Stromal cell of bone marrow (primary cell): ENCODE measurements at places on chromosomes 13 and 19.
A peak's percentile ranks its signal among the peaks of the same experiment; 100 is the strongest.

DNA sequence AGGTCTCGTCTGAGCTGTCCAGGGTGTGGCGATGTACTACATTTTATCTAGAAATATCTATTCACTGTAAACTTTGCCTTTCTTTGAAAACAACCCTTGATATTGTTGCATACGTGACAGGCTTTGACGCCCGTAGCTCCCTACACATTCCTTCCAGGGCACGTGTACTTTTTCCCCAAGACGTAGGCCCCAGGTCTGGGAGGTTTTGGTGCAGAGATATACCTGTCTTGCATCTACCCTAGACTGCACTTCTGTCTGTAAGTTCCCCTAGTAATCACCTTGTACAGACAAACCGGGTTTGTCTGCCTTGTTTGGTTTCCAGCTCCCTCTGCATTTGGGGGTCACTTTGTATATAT, 69.2 kb downstream of the ERICH6B start:
- DNase-seq, result no peak

- no peak for DNase-seq
Observed at GRCh38 chr13:28357911-28358433, 137.0 kb downstream of the FLT1 start.

DNA sequence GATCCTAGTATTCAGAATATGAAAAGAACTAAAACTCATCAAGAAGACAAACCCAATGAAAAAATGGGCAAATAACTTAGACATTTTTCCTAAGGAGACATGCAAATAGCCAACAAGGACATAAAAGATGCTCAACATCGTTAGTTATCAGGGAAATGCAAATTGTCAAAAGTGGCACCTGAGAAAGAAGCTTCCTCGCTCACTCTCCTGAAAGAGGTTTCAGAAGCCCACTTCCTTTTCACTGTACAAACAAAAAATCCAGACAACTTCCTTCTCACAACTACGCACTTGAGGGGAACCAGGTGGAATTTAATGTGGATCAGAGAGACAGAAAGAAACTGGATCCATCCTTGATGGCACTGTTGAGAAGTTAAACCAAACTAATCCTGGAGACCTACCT, 41.5 kb downstream of the KLF12 start:
- no peak for DNase-seq

DNA sequence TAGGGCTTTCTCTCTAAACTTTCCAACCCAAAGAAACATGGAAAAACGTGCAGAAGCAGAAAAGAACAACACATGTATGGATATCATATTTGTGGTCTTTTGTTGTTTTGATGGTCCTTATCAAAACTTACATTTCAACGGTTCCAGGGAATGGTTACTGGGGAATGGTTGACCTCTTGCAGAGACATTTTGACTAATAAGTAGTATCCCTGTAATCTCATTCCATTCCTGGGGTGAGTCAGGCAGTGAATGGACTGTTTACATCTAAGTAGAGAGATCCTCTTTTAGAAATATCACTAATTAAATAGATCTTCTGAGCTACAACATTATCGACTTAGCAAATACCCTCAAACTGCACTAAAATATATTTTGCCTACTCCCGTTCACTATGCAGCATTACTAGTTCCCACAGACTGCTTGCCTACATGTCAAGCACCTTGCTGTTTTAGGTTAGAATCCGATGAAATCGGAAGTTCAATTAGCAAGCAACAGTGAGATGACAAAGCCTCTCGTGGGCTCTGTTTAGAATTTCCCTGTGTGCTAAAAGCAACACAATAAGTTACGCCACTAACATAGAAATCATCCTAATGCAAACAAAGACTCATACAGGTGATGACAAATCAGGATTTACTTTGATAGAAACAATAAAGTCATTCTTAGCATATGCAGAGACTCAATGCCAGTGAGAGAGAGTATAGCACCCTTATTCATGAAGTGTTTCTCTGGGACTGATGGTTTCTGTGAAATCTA, 797.7 kb upstream of the ARGLU1 start:
- DNase-seq, result no peak

DNA sequence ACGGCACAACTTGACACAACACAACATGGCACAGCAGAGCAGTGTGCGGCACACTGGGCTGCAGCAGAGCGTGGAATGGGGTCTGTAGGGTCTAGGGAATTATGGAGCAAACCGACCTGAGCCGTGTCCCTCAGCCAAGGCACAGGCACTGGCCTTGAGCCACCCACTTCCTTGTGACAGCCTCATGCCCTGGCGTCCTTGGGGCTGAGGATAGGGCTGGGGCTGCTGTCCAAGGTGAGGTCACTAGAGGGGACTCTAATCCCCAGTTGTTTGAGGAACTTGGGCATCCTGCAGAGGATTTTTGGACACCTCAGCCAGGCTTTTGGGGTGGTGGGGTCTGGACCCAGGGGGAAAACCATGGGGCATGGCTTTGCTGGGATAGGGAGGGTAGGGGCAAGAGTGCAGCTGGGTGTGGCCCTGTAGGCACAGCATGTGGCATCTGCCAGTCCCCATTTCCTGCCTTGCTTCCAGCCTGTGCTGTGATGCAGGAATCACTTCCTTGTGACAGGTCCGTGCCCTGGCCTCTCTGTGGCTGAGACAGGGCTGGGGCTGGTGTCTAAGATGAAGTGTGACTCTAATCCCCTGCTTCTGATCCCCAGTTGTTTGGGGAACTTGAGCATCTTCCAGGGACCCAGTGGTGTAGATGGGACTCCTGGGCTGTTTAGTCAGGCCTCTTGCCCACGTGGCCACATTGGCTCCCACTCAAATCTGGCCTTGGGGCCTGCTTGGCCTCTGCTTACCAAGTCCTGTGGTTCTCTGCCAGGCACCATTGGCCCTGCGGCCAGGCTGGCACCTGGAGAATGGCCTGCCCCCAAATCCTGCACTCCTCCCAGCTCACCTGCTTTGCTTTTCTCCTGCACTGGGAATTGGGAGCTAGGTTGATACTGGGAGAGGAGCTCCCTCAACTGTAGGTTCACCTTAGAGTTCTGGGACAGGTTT, 78.5 kb downstream of the SCGB2B2 start:
- no peak for DNase-seq

DNA sequence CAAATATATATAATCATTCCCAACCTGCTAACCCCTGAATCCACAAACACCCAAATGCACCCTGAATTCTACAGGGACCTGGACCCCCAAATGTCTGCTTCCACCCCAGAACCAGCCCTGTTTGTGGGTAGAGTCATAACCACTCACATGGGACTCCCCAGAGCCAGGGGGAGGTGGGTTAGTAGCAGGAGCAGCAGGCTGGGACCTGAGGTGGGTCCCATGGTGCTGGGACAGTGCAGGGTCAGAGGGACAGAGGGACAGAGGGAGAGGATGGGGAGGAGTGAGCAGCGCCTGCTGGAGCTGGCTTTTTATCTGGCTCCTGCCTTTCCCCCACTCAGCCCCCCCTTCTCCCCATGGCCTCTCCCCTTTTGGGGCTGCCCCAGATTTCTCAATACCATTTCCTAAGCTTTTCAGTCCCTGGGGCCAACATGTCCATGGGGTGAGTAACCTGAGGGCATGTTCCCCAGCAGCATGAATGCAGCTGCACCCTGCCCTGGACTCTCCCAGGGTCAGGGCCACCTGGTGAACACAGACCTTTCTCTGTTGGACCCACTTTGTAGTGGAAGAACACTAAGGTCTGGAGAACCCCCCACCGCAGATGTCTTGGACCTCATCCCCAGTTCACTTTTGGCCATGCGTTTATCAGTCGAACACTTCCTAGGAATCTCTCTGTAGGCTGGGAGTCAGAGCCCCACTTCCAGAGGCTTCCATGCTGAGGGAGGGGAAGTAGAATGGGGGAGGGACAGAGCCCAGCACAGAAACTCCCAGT, at the start of gene C3:
Gene C3, minus strand, starts transcription at position 282 of the 769 bp plus-strand sequence. Its CDS starts 61 bp downstream, at position 221.
- DNase-seq, result peak; percentile 67

DNA sequence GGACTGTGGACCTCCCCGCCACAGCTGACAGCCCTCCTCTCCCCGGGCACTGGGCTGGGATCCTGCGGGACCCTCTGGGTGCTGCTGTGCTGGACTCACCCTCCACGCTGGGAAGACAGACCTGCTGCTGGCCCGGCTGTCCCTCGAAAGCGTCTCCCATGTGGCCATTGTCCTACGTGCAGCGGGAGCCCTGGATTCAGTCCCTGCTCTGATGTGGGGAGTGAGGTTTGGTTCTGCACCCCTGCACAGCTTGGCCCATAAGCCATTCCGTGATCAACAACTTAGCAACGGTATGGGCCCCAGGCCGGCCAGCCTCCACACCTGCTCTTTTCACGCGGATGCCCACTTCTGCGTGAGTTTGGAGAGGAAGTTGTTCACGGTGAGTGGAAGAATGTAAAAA, 195.2 kb downstream of the TEX29 start:
- DNase-seq, result no peak

GRCh38 chr13:27353166-27353583, 71.2 kb upstream of the GTF3A start:
- no peak for DNase-seq

- DNase-seq, result no peak
Observed at GRCh38 chr19:56670961-56671612, 470 bp downstream of the ZNF835 start.

DNA sequence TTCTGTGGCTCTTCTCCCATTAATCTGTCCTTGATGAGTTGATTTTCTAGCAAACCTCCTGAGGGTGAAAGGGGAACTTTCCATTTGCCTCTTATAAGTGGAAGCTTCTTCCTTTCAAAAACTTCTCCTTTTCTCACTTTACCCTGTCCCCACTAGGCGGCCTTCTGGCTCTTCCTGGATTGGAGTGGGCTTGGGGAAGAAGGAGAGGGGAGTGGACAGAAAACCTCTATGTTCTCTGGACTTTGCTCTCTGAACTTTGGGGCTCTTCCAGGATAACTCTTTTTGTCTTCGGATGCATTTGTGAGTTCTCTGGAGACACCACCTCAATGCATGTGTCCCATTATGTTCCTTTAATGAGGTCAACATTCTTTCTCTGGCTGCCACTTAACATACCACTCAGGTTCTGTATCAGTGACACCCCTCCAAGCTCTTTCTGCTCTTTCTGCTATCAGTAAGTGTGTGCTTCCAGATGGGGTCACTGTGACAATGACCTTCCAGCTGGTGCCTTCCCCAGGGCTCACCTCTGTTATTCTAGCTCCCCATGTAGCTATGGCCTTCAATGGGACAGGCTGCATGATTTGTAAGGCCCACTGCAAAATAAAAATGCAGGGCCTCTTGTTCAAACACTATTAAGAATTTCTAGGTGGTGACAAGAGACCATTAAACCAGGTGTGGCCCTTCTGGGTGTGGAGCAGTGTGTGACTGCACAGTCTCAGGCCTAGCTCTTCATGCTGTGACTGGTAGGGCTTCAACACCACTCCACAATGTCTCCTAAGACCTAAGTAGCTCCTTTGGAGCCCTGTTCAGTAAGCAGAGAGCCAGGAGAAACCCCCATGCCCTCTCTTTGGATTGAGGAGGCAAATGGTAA, 389.2 kb downstream of the EFNB2 start:
- DNase-seq, result no peak

GRCh38 chr13:31424130-31424729, 224.5 kb downstream of the B3GLCT start:
- peak; percentile 68 for DNase-seq

DNA sequence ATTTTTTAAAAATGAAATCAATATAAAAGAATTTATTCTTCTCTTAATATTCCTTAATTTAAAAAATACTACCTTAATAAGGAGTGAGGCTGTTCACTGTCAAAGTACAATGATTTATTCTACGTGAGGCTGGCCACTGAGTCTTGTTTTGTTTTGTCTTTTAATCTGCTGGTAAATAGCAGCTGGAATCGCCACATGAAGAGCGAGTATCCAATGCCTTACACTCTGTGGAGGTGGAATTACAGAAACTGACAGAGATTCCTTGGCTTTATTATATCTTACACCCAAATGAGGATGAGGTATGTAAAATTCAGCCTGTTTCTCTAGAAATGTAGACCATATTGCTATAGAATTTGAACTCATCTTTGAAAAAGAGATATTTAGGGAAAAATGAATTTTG, 52.9 kb upstream of the AKAP11 start:
- no peak for DNase-seq

DNA sequence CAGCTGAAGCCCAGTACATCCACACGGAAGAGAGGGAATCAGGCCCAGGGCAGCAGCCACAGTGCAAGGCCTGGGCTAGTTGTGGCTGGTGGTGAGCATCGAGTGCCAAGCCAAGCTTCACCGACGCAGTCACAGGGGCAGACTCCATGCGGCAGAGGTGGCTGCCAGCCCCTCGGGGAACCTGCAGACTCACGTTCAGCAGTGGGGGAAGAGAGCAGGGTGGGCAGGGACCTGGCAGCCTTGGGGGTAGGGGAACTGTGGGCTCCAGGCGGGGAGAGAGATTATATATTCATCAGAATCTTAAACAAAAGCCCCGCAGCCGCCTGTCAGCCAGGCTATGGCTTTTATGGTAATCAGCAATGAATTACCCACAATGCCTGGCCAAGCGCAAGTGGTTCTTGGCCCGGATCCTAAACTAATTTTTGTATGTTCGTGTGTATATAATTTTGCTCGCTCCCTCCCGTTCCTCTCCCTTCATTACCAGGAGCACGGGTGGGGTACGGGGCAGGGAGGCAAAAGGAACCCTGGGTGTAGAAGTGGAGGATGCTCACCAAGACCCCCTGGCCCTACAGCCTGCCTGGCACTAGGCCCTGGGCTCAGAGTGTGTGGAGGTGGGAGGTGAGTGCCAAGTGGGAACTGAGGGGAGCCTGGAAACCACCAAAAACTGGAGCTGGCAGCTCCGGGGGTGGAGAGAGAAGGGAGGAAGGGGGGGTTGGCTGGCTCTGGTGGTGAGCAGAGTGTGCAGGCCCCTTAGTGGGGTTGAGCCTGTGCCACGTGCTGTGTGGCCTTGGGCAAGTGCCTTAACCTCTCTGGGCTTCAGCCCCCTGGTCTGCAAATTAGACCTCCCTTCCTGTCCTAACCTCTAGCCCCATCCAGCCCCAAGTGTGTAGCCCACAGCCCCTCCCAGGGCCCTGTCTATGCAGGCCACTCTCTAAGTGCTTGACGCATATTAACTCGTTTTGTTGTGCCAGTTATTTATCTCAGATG, 31.9 kb downstream of the PTPRS start:
- peak; percentile 65 for DNase-seq

- no peak for DNase-seq
Observed at GRCh38 chr13:104976986-104977385, 1558.5 kb downstream of the EFNB2 start.

DNA sequence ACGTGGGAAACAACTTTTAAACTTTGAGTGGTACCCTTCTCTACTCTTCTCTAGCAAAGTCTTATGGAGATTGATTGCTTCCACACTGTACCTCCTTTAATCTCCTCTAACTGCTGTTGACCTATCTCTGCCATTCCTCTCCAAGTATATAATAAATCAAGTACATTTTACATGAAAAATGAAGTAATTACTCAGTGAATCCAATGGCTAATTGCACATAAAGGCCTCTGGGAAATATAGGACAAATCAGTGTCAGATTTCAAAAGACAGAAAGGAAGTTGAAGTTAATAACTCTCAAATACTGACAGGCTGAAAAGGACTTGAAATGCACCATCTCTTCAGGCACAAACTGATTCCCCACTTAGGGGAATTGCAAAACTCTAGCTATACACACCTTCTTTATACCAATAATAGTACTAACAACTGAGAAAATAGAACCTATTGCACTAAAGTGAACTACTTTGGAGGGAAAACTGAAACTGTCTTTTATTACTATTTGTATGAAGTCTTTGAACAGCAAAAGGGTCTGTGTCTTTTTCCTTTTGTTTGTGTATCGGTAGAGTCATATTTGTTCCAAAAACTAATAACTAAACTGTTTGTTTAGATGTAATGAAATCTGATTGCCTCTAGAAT, 701.1 kb downstream of the PCDH9 start:
- no peak for DNase-seq
